H9 (cell line): ENCODE measurements at places on chromosomes 2 and 18. TPM values are rescaled to one million over a fixed set of nuclear protein-coding genes. Genes with fewer than 3 reads are reported as not detected.

COPS9 gene
- 142 and 149 TPM in 2 replicates for total RNA-seq

DNA sequence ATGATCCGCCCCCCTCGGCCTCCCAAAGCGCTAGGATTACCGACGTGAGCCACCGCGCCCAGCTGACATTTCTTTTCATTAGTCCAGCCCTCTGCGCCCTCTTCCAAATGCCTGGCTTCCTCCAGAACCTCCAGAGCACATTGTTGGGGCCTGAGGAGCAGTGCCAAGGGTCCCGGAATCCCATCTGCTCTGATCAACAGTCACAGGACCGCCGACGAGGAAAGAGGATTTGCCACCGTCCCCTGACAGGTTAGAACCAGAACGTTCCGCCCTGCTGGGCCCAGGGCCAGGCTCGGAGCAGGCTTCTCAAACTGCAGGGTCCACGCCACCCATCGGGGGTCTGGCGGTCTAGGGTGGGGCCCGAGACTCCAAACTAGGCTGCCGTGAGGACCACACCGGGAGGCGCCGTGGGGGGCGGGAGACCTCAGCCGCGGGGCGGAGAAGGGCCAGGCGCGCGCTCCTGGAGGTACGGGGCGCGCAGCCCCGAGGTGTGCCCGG is 36.9 kb upstream of the ITM2C start:
- H3K27ac ChIP-seq = no peak overlapping the region
- DNase-seq = no peak

DNA sequence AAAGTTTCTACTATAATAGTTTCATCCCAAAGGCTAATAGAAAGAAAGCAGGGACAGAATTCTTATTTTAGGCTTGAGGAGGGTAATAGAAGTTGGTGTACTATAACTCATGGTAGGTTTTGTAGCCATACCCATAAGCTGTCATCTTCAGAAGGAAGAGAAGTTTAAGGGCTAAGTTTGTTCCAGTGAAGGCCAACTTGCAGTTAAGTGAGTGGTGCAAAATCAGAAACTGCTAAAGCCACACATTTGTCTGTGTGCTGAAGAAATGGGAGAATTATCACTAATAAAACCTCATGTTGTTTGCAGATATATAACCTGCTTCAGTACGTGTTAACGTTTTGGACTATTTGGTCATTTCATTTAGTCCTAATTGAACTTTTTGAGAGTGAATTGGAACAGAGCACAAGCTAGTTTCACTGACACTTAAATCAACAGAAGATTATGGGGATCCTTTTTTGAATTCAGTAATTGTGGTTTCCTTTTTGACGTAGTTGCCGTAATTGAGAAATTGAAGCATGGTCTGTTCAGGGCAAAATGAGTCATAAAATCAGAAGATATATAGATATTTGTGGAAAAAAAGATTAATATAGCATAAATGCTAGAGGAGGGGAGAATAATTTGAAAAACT is 69.1 kb downstream of the PHLPP1 start:
- H3K27ac ChIP-seq = no peak overlapping the region
- DNase-seq = no peak
- no peak overlapping the region for H3K4me3 ChIP-seq
- H3K36me3 ChIP-seq = no peaks in the 10 kb centered on the region

- no peak overlapping the region for H3K4me3 ChIP-seq
- no peak for DNase-seq
- peaks cover 9% of the 10 kb centered on the region; the same call in 1 of the 2 replicates for H3K4me1 ChIP-seq
- no peak overlapping the region for H3K27ac ChIP-seq
Observed at GRCh38 chr2:152406836-152407161, 71.8 kb downstream of the FMNL2 start.

DNA sequence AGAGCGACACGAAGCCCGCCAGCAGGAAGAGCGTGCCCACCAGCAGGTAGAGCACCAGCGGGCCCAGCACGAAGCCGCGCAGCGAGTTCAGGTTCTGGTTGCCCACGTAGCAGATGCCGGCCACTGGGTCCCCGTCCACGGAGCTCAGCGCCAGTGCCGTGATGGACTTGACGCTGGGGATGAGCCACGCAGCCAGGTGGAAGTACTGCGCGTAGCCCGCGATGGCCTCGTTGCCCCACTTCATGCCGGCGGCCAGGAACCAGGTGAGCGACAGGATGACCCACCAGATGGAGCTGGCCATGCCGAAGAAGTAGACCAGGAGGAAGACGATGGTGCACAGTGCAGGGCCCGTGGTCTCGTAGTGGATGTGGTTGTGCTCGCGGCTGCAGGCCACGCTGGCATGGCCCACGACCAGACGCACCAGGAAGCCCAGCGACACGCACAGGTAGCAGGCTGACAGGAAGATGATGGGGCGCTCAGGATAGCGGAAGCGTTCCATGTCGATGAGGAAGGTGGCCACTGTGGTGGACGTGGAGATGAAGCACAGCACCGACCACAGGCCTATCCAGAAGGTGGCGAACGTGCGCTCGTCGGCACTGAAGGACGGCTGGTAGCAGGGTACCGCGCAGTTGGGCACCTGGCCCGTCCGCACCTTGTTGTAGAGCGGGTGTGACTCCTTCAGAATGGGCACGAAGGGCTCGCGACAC is 2.1 kb downstream of the FZD5 start:
- no peaks in the 10 kb centered on the region for H3K27me3 ChIP-seq
- no peak overlapping the region for H3K27ac ChIP-seq
- DNase-seq = peak; percentile 71
- H3K36me3 ChIP-seq = peaks cover 24% of the 10 kb centered on the region

- no peaks in the 10 kb centered on the region for H3K36me3 ChIP-seq
- H3K27ac ChIP-seq = no peak overlapping the region
- no peaks in the 10 kb centered on the region for H3K27me3 ChIP-seq
- no peaks in the 10 kb centered on the region for H3K4me1 ChIP-seq
Observed at GRCh38 chr18:48991676-48992075, 40.9 kb upstream of the SMAD7 start.

- H3K4me1 ChIP-seq = no peaks in the 10 kb centered on the region
- DNase-seq = no peak
- H3K36me3 ChIP-seq = no peaks in the 10 kb centered on the region
- H3K27ac ChIP-seq = no peak overlapping the region
- H3K4me3 ChIP-seq = no peak overlapping the region
Observed at GRCh38 chr2:47119001-47119400, 36.1 kb downstream of the STPG4 start.

GRCh38 chr18:43108882-43109281 is 6.6 kb downstream of the RIT2 start:
- H3K27ac ChIP-seq = no peak overlapping the region
- H3K4me3 ChIP-seq = no peak overlapping the region
- DNase-seq = no peak
- no peaks in the 10 kb centered on the region for H3K27me3 ChIP-seq
- H3K36me3 ChIP-seq = no peaks in the 10 kb centered on the region
- 0 out of 2 replicates have a peak, but pooled peaks cover 2% of the 10 kb centered on the region for H3K4me1 ChIP-seq

GRCh38 chr2:1674276-1674675 is 70.0 kb downstream of the PXDN start:
- H3K4me3 ChIP-seq = no peak overlapping the region
- DNase-seq = no peak
- no peak overlapping the region for H3K27ac ChIP-seq
- no peaks in the 10 kb centered on the region for H3K4me1 ChIP-seq

- DNase-seq = no peak
- H3K27ac ChIP-seq = no peak overlapping the region
- no peaks in the 10 kb centered on the region; the same call in 1 of the 2 replicates for H3K4me1 ChIP-seq
Observed at GRCh38 chr2:168686452-168687191, 115.8 kb upstream of the NOSTRIN start.

DNA sequence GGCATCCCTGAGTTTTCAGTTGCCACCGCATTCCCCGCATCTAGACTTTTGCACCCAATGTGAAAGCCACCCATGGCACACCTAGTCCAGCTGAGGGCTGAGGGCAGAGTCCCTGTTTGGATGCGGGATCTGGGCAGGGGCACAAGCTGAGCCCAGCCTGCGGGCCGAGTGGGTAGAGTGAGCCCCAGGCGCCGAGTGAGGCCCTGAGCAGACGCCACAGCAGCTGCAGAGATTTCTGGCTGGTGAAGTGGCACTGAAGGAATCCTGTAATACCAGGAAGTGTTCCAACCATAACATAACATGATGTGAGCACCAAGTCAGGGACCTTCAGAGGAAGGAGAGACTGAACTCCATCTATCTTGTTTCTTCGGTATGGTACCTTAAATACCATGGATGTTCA is 27.7 kb upstream of the FRZB start:
- no peaks in the 10 kb centered on the region for H3K4me1 ChIP-seq
- no peaks in the 10 kb centered on the region; the same call in 1 of the 2 replicates for H3K36me3 ChIP-seq
- no peak for DNase-seq
- H3K27ac ChIP-seq = no peak overlapping the region
- H3K4me3 ChIP-seq = no peak overlapping the region

- H3K27ac ChIP-seq = no peak overlapping the region
- DNase-seq = peak; percentile 27
- no peaks in the 10 kb centered on the region for H3K36me3 ChIP-seq
Observed at GRCh38 chr2:129758784-129759471, 220.5 kb upstream of the RAB6C start.

- no peak overlapping the region for H3K4me3 ChIP-seq
- no peak overlapping the region for H3K27ac ChIP-seq
- no peak for DNase-seq
- no peaks in the 10 kb centered on the region for H3K27me3 ChIP-seq
- no peaks in the 10 kb centered on the region for H3K36me3 ChIP-seq
Observed at GRCh38 chr2:222973237-222973636, 78.8 kb upstream of the KCNE4 start.

- no peak for DNase-seq
- H3K4me3 ChIP-seq = no peak overlapping the region
- no peaks in the 10 kb centered on the region for H3K4me1 ChIP-seq
- H3K36me3 ChIP-seq = peaks cover 17% of the 10 kb centered on the region
Observed at GRCh38 chr18:3472681-3473544, 22.9 kb downstream of the TGIF1 start.

GRCh38 chr2:170685591-170685990 is 29.5 kb upstream of the SP5 start:
- H3K36me3 ChIP-seq = no peaks in the 10 kb centered on the region
- no peaks in the 10 kb centered on the region for H3K27me3 ChIP-seq
- H3K27ac ChIP-seq = no peak overlapping the region

GRCh38 chr2:71156573-71156972 is 26.1 kb downstream of the MPHOSPH10 start:
- no peaks in the 10 kb centered on the region for H3K36me3 ChIP-seq
- no peaks in the 10 kb centered on the region; the same call in 1 of the 2 replicates for H3K4me1 ChIP-seq

GYPC gene
- 13.6 and 14.0 TPM in 2 replicates for total RNA-seq

TMEFF2 gene
- total RNA-seq = 0.39 and 1.1 TPM in 2 replicates

GRCh38 chr18:2192562-2192961 is 378.7 kb downstream of the METTL4 start:
- H3K36me3 ChIP-seq = peaks cover 3% of the 10 kb centered on the region
- no peaks in the 10 kb centered on the region for H3K4me1 ChIP-seq
- no peak overlapping the region for H3K4me3 ChIP-seq
- no peak for DNase-seq

- no peaks in the 10 kb centered on the region for H3K4me1 ChIP-seq
- no peak overlapping the region for H3K27ac ChIP-seq
- no peaks in the 10 kb centered on the region for H3K27me3 ChIP-seq
- H3K4me3 ChIP-seq = no peak overlapping the region
- DNase-seq = no peak
- no peaks in the 10 kb centered on the region; the same call in none of the 2 replicates for H3K36me3 ChIP-seq
Observed at GRCh38 chr2:33796511-33796910, 197.4 kb upstream of the FAM98A start.

- peak; percentile 54 for DNase-seq
- H3K4me1 ChIP-seq = no peaks in the 10 kb centered on the region
- no peak overlapping the region for H3K27ac ChIP-seq
Observed at GRCh38 chr2:9950521-9951271, 797 bp upstream of the GRHL1 start.

DNA sequence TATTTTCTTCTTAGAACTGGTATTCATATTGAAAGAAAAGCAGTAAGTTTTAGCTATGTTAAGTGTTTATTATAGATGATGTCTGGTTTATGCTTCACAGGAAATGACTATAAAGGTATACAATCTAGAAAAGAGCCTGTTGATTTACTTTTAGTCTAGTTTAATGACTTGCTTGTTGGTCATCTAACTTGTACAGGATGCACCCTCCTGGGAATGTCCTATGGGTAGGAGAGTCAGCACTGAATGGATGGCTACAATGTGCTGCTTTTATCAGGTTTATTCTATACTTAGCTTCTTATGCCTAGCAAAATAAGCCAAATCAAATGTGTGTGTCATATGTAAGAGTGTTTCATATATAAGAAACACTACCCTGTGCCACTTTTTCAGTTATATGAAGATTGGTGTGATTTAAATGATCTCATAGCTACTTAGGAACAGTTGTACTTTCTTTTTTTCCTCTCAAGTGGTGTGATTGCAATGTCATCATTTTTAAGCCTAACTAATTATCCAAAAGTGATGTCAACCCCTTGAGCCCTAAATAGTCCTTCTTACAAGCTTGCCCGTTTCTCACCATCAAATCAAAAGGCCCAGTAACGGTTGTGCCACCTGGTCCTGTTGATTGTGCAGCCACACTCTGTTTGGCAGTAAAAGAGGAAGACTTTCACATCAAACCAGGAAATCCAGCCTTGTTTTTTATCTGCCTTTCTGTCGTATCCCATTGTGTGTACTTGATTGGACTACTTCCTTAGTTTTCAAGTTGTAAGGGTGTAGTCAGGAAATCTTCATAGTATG is 176.0 kb downstream of the DIS3L2 start:
- no peaks in the 10 kb centered on the region for H3K27me3 ChIP-seq
- H3K27ac ChIP-seq = no peak overlapping the region
- no peaks in the 10 kb centered on the region for H3K36me3 ChIP-seq
- H3K4me3 ChIP-seq = no peak overlapping the region
- DNase-seq = no peak

DNA sequence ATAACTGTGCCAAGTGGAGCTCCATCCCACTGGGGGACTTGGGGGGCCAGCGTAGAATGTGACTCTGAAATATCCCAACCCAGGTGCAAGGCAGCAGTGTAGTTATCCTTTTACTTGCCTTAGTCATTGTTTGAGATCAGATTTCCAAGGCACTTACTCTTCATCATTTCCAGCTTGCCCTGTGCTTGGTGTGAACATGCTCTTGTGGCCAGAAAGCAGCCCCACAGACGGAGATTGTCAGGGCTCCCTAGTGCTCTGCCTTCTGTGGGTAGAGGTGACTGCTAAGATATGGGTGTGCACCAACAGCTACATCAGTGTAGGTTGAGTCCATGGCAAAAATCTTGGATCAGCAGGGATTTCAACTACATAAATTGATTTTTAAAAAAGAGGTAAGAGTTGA is 2010.0 kb upstream of the PIK3C3 start:
- peaks cover 5% of the 10 kb centered on the region; the same call in 1 of the 2 replicates for H3K4me1 ChIP-seq
- DNase-seq = no peak
- no peak overlapping the region for H3K27ac ChIP-seq
- H3K4me3 ChIP-seq = no peak overlapping the region
- H3K27me3 ChIP-seq = no peaks in the 10 kb centered on the region
